Fibroblast of villous mesenchyme (primary cell): ENCODE measurements at places on chromosomes 4 and X. TPM values are rescaled to one million over a fixed set of nuclear protein-coding genes. Genes with fewer than 3 reads are reported as not detected.

MAGEA2 gene
- total RNA-seq: not detected in 2 replicates

- DNase-seq: peak; percentile 45
Observed at GRCh38 chr4:82811838-82812341, 13.3 kb upstream of the SCD5 start.

- DNase-seq: peak; percentile 18
Observed at GRCh38 chr4:6470502-6471306, 1.7 kb downstream of the PPP2R2C start.

DNA sequence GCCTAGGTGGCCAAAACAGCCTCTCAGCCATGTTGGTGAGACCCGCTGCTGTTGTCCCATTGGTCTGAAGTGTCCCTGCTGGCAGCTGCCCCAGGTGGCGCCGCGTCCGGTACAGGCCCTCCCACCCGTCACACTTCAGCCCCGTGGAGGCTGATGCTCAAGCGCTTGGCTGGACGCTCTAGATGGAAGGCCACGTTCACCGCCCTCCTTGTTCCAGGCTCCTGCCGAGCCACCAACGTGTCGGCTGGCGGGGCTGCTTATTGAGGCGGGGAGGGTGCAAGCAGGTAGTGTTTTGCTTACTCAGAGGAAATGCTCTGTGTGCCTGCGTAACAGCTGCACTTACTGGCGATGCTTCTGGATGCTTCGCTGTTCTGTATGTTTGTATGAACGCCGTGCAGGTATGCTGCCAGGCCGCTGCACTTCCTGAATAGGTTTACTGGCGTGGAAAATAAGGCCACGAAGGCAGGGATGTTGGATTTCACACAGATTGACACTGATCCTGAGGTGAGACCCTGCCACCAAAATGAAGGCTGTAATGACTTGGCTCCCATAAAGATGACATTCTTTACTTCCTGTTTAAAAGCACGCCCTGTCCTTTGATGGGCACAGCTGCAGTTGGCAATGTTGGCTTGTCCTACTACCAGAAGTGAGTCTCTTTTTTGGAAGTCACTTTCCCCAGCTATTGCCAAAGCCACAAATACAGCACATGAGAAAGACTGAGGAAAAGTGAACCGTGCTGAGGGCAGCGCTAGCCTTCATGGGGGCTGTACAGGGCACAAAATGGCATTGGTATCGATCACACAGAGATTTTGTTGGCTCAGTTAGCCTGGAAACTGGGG is 21.0 kb upstream of the CLCN4 start:
- DNase-seq: no peak

DNA sequence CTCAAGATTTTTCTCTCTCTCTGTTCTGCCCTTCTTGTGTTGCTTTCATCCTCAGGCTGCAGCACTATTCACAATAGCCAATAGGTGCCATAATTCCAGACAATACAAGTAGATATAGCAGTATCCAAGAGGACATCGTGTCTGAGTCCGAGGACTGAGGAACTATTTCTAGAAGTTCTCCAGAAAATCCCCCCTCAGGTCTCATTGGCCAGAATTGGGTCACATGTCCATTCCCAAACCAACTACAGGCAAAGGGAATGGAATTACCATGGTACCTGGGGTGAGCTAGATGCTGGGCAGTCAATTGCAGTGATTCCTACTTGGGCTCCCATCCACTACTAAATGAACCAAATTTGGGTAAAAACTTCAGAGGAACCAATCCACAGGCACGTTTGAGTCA is 301.9 kb upstream of the RASGEF1B start:
- no peak for DNase-seq

DNA sequence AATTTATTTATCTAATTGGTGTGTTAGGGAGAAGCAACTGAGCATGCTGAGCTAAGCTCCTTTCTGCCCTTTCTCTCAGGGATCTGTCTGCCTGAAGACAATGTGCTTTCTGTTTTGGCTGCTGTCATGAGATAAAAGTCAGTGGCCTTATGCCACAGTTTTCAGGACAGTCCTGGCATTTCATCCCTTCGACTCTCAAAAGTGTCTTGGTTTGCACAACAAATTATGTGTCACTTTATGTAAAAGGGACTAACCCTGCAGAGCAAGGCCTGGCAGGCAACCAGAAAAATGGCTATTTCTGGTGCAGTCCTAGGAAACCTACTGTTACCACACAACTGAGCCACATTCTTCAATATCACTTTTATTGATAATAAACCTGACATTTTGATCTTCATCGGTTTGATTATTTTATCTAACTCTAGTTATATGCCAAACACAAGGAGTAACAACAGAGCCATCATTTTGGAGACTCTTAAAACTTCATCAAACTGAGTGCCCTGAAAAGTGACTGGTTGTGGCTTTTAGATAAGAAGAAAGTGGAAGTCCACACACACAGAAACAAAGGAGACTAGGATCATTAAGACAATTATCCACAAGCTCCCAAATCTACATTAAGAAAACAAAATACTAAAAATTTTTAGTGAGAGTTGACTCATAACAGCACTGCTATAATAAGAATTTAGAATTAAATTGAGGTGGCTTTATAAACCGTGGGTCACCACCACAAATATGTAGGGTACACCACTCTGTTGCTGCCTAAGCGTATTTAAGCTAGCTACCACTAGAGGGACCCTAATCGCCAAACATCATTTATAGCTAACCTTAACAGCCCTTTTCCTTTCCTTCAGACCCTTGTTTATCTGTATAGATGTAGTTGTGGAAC is 95.9 kb upstream of the PTPN13 start:
- DNase-seq: peak; percentile 62

- no peak for DNase-seq
Observed at GRCh38 chrX:10979956-10980355, 131.2 kb upstream of the HCCS start.

MXRA5 gene
- total RNA-seq: 20.7 and 45.4 TPM in 2 replicates

DNA sequence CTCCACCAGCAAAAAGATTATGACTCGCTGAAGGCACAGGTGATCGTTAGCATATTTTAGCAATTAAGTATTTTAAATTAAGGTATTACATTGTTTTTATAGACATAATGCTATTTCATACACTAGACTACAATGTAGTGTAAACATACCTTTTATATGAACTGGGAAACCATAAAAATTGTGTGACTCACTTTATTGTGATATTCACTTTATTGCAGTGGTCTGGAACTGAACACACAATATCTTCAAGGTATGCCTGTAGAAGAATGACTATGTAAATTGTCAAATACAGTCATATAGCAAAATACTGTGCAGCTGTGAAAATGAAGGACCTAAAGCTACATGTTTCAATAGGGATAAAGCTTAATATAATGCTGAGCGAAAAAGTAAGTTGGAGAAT is 26.6 kb upstream of the MAML3 start:
- no peak for DNase-seq

GRCh38 chr4:75495476-75495875 is 18.7 kb downstream of the RCHY1 start:
- DNase-seq: no peak

DNA sequence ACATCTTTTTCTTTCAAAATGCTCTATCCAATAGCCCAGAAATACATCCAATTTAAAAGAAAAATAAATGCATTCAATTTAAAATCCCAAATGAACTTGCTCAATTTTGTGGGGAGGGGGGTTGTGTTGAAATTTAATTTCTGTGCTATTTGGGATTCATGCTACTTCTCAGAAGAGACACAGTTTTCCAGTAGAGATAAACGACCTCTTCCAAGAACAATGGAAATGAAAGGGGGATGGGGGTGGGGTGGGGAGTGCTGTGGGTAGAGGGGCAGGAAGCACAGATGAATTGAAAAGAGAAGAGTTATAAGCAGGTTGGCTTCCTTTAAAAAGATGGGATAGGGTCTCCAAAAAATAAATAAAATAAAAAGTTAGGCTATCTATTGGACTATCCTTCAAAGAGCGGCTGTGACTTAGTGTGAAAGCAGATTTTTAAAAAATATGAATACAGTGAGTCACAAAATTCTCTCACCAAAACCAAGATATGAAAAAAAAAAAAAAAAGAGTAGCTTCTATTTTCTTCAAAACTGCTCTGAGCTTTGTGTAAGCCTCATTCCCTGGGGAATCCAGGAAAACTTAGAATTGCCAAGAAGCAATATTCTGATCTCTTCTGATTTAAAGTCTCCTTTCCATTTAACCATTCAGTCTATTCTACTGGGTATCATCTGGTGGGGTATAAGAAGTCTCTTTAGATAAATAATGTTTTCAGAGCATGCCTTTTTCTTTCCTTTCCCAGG is 324.3 kb downstream of the PTTG2 start:
- no peak for DNase-seq

GRCh38 chr4:52576961-52577623 is 82.0 kb downstream of the USP46 start:
- peak; percentile 51 for DNase-seq

ZNF732 gene
- 0.43 and 0.64 TPM in 2 replicates for total RNA-seq

GRCh38 chr4:1347410-1347864 is 429 bp downstream of the UVSSA start:
- peak; percentile 84 for DNase-seq
